ENCODE measurements at places on chromosomes 4 and X. TPM values are rescaled to one million over a fixed set of nuclear protein-coding genes. Genes with fewer than 3 reads are reported as not detected.

Gene F11
- not detected for total RNA-seq

Gene MXRA5
- 0.05 TPM for total RNA-seq

Gene NCAPG
- 8.0 TPM for total RNA-seq

Gene CNOT6L
- 56.5 TPM for total RNA-seq

Gene DIPK2B
- 0.08 TPM for total RNA-seq

Gene RENBP
- 6.9 TPM for total RNA-seq

Gene PABPC1L2A
- total RNA-seq, result not detected

Gene SLC4A4
- total RNA-seq, result 0.30 TPM
